ENCODE measurements at places on chromosomes 16 and 17.

GRCh38 chr17:28346199-28346580 lies 10.6 kb downstream of the TNFAIP1 start:
- DNase-seq = no peak

DNA sequence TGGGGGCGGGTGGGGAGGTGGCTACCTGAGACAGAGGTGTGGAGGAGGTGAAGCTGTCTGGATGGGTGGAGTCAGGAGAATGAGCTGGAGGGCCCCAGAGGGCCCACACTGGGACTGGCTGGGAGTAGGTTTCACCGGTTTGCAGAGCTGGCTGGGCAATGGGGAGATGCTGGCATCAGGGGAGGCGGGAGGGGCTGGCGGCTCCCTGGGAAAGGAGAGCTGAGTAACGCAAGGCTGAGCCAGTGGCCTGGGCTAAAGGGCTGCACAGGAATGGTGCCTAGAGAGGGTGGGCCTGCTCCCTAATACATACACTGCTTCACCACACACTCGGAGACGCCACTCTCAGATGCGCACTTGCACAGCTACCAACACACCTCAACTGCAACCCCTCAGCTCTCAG lies 12.4 kb downstream of the P3H4 start:
- DNase-seq = no peak

GRCh38 chr16:86993426-86994110 lies 323.6 kb downstream of the C16orf95 start:
- DNase-seq = no peak

- no peak for DNase-seq
Measured at GRCh38 chr17:36675250-36675649, 73.9 kb downstream of the MRM1 start.

All from fibroblast of skin of back (primary cell).